ENCODE measurements at places on chromosomes 3 and 15.

- DNase-seq, result no peak
Observed at GRCh38 chr3:14890476-14890875, 56.9 kb upstream of the NR2C2 start.

DNA sequence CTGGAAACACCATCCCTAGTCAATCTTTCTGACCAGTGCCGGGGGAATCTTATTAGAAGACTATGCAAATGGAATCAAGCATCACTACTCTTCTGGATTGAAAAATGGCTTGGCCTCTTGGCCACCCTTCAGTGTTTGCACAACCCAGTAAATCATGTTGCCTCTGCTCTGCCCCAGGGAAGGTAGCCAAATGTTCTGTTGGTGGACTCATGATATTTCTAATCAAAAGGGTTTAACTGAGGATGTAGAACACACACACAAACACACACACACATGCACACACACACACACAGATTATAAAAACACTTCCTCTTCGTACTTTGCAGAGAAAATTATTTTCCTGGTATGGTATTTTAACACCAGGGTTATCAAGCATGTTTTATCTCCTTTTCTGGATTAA lies 7.9 kb downstream of the RBP2 start:
- DNase-seq, result no peak

- DNase-seq, result no peak
Observed at GRCh38 chr3:188948997-188949389, 222.8 kb upstream of the TPRG1 start.

- DNase-seq, result no peak
Observed at GRCh38 chr3:195226445-195226844, 44.5 kb downstream of the XXYLT1 start.

DNA sequence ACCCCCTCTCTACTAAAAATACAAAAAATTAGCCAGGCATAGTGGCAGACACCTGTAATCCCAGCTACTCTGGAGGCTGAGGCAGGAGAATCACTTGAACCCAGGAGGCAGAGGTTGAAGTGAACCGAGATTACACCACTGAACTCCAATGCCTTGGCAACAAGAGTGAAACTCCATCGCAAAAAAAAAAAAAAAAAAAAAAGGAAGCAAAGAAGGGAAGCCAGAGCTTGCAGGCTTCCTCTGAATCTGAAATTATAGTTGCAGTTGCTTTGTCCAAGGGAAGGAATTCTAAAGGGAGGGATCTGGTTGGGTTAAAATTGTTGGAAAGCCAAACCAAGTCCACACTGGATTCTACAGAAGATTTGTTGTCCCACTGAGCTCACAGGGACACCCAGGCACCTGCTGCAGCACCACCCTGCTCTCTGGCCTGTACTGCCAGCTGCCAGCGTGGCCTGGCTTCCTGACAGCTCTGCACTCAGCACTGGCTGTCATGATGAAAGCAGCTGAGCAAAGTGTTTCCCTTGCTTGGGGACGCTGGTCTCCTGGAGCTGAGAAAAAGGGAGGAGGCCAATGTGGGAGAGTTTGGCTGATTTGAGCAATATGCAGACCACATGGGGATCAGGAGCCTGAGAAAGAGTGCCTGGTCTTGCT lies 88.8 kb upstream of the HES1 start:
- no peak for DNase-seq

DNA sequence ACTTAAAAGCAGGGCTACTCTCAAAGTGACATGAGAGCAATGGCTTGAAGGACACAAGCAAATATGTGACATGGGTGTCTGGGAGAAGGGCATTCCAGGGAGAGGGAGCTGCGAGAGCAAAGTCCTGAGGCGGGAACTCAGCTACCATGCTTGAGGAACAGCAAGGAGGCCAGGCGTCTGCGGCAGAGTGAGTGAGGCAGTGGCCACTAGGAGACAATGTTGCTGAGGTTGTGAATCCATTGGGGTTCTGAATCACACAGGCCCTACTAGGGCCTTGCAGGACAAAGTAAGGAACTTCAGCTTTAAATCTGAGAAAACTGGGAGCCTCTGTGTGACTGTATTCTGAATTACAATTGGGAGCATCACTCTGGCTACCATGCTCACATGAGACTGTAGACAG lies 94.1 kb upstream of the PRICKLE2 start:
- no peak for DNase-seq

- no peak for DNase-seq
Observed at GRCh38 chr15:81751816-81752545, 293.8 kb downstream of the MEX3B start.

- DNase-seq, result no peak
Observed at GRCh38 chr3:172560026-172560425, 36.8 kb upstream of the TNFSF10 start.

DNA sequence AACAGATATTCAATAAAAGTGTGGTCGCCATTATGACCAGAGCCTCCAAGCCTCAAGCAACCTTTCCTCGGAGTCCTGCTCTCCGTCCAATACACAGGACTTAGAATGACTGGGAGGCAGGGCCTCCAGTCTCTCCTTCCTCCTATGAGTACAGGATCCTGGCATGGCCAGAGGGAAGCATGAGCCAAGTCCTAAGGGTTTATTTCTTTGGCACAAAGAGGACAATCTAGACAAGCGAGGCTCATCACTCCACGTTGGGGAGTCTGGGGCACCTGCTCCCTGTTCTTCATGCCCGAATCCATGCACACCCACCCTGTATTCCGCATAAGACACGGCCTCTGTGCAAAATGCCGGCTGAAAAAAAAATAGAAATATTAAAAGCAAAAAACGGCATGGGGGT lies 6.8 kb downstream of the PRRT3 start:
- no peak for DNase-seq

Data from esophagus squamous epithelium (tissue), 5 donors.